Daoy (cell line): ENCODE measurements at places on chromosomes 1 and 21. TPM values are rescaled to one million over a fixed set of nuclear protein-coding genes. Genes with fewer than 3 reads are reported as not detected.

GRCh38 chr1:227169343-227169742 lies 148.9 kb downstream of the CDC42BPA start:
- DNase-seq, result no peak

- DNase-seq, result peak; percentile 94
These were observed at the start of gene NBPF3 for GRCh38 chr1:21439721-21440629. NBPF3 (plus strand) TSS chr1:21440137; CDS start chr1:21445087, 4,950 bp downstream.

- peak; percentile 41 for DNase-seq
These were observed 41.0 kb upstream of the RASAL2 start for GRCh38 chr1:178052650-178053461.

- DNase-seq, result no peak
These were observed 42.0 kb upstream of the PALMD start for GRCh38 chr1:99603699-99604560.

GRCh38 chr1:168083456-168084325 lies 53.0 kb downstream of the GPR161 start:
- no peak for DNase-seq

- DNase-seq, result no peak
These were observed 1.3 kb downstream of the ADARB1 start for GRCh38 chr21:45075596-45076244.

DNA sequence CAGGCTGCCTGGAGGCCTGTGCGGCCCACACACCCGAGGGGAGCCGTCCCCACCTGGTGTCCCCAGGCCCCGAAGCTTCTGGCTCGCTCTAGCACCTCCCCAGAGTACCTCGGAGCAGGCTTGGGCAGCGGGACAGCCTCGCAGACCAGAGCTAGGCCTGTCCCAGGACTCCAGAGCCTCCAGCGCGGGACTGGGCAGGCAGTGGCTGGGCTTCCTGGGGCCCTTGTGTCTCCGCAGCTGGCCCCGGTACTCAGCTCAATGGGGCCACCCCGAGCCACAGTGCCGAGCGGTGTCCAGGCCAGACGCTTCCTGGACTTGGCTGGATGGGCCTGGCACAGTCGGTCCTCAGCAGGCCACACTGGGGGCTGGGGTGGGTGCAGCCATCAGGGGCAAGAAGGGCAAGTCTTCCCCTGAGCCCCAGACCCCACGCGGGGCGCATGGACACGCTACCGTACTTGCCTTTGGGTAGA lies 4.9 kb downstream of the SCNN1D start:
- DNase-seq, result no peak

GRCh38 chr1:59833022-59833421 lies 18.3 kb downstream of the HOOK1 start:
- DNase-seq, result no peak

GRCh38 chr1:236027104-236027503 lies 37.8 kb downstream of the NID1 start:
- no peak for DNase-seq

GRCh38 chr1:212158912-212159796 lies 123.6 kb downstream of the DTL start:
- no peak for DNase-seq

DNA sequence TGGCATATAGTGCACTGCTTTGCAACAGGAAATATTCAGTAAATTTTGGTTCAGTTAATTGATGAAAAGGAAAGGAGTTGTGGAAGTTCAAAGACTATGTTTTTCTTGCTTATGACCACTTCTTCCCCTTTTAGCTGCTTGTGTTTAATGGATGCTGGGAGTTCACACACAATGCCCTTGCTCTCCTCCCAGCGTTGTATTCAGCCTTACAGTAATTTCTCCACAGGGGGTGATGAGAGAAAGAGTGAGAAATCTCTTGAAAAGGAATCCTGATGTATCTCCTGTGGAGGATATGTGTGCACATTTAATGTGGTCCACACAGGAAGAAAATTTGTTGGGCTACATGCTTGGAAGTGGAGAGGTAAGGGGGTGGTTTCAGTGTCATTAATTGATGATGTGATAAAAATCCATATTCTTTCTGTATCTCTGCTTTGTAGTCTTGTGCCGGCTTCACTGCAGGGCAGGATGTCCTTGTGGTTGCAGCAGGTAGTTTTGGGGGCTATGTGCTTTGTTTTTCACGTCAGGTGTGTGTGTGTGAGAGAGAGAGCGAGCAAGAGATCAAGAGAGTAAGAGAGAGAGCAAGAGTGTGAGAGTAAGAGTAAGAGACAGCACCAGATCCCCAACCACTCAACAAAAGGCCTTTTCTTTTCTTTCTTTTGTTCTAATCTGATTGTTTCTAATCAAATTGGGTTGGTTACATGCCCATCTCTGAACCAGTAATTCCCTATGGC lies 204.4 kb downstream of the RWDD3 start:
- DNase-seq, result no peak

- DNase-seq, result no peak
These were observed 63.3 kb upstream of the CR1L start for GRCh38 chr1:207581496-207582153.

DNA sequence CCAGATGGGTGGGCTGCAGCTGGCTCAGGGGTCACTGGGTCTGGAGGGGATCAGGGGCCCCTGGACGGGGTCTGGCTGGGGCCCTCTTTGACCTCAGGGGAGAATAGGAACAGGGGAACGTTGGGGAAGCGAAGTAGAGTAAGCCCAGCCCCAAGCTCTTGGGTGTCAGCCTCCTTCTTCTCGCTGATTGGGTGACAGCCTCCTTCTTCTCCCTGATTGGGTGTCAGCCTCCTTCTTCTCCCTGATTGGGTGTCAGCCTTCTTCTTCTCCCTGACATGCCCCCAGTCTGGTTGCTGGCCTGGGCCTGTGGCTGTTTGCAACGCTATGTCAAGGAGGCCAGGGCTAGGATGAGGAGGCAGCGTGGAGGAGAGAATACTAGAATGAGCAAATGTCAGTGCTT lies 76.7 kb upstream of the CASZ1 start:
- DNase-seq, result no peak

GRCh38 chr1:152486400-152487006 lies 24.1 kb upstream of the LCE5A start:
- DNase-seq, result peak; percentile 21

- no peak for DNase-seq
These were observed 15.2 kb downstream of the F3 start for GRCh38 chr1:94526152-94526980.

DNA sequence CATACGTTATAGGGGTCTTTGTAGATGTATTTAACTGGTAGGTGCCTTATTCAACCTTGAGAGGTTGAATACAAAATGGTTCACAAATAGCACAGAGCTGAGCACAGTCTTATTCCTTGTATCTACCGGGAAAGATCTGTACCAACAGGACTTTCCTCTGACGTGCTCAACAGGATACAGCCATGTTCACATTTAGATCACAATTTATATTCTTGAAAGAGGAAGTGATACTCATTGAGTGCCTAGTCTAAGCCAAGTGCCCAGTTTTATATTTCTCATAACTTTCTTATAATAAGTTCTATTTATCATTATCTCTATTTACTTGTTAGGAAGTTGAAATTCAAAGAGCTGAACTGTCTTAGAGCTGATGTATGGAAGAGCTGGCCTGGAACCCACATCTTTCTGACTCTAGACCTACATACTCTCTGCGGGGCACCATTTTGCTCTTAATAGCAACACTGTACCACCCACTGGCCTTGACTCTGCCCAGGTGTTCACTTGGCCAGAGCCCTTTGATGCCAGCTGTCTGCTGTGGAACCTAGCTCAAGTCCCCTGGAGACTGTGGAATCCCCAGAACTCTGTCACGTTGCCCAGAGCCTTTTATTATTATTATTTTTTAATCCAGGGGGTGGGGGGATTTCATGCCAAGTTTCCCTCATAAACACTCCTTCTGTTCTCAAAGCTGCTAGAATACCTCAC lies 156.2 kb downstream of the TPR start:
- no peak for DNase-seq

DNA sequence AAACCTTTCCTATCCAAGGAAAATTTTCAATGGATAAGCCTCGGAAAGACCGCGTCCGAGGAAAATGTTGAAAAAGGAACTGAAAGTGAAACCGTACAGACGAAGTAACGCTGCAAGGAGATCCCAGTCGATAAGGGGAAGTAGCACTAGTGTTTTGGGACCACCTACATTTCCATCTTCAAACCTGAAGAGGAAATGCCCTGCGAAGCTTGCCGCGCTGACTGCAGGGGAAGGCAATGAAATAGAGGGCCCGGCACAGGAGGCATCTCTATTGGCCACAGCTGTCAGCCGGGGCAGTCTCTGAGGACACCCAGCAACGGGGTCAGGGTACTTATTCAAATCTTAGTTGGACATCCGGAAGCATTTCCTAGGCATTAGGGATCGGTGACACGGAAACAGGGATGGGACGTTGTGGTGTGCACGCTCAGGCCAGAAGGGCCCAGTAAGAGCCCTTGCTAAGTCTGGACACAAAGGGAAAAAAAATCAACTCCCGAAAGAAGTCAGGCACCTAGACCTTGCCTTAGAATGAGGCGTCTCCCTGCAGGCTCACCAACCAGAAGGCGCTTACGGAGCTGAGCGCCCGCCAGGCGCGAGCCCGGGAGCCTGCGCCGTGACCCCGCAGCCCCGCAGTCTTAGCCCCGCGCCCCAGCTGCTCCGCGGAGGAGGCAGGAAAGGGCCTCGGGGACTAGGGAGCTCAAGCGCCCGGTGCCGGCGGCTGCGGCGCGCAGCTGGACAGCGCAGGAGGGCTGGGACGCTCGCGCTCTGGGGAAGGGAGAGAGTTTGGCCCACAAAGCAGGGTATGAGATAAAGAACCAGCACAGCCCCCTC lies 655 bp downstream of the USF1 start:
- DNase-seq, result peak; percentile 72

GRCh38 chr1:217036757-217037156 lies 313.5 kb upstream of the ESRRG start:
- no peak for DNase-seq

GRCh38 chr1:42136466-42136865 lies 16.7 kb upstream of the GUCA2B start:
- no peak for DNase-seq

DNA sequence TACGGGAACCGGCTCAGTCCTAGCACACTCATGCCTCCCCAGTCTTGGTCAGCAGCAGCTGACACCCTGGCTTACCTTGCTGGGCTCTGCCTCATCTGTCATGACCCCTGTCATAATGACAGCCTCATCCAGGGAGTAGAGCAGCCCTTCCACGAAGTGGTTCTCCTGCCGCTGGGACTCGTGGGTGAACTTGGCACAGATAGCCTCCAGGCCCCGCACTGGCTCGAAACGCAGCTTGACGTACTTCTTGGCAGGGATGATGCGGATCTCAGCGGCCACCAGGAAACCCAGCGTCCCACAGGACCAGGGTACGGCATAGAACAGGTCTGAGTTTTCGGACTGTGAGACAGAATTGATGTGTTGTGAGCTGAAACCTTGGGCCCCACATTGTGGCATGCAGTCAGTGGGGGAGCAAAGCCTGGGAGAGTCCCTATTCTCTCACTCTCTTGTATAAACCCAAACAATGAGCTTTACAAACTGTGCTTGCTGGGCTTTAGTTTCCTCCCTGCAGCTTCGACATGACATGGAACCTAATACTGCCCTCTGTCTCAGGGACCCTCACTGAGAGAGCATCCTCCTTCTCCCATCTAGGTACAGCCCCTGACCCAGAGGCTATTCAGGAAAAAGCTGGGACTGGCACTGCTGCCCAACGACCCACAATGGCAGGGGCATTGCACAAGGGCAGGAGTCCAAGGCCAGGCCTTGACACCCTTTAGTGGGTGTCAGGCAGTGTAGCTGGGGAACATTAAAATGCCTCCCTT lies 15.5 kb downstream of the DHCR24 start:
- no peak for DNase-seq

DNA sequence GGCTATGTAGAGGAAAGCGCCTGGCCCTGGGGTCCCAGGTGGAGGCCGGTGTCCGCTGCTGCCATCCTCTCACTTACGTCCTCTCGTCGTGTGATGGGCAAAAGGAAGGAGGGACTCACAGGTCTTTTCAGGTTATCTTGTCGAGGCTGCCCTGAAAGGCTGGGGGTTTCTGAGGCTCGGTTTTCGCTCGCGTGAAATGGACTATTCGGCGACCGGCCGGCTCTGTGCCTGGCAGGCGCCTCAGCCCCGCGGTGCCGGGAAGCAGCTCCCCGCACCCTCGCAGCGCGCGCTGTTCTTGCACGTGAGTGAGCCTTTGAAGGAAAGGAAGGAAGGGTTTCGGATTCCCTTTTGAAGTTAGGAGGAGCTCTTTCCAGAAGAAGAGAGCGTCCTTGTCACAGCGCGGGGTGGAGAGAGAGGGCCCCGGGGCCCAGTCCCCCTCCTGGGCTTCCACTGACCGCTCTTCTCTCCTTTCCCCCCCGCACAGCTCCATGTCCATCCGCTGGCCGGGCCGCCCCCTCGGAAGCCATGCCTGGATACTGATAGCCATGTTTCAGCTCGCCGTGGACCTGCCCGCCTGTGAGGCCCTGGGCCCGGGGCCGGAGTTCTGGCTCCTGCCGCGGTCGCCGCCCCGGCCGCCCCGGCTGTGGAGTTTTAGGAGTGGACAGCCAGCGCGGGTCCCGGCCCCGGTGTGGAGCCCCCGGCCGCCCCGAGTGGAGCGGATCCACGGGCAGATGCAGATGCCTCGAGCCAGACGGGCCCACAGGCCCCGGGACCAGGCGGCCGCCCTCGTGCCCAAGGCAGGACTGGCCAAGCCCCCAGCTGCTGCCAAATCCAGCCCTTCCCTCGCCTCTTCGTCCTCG lies 57.2 kb downstream of the AJAP1 start:
- no peak for DNase-seq

- DNase-seq, result peak; percentile 13
These were observed 71.5 kb downstream of the RPS6KC1 start for GRCh38 chr1:213122514-213122929.

DNA sequence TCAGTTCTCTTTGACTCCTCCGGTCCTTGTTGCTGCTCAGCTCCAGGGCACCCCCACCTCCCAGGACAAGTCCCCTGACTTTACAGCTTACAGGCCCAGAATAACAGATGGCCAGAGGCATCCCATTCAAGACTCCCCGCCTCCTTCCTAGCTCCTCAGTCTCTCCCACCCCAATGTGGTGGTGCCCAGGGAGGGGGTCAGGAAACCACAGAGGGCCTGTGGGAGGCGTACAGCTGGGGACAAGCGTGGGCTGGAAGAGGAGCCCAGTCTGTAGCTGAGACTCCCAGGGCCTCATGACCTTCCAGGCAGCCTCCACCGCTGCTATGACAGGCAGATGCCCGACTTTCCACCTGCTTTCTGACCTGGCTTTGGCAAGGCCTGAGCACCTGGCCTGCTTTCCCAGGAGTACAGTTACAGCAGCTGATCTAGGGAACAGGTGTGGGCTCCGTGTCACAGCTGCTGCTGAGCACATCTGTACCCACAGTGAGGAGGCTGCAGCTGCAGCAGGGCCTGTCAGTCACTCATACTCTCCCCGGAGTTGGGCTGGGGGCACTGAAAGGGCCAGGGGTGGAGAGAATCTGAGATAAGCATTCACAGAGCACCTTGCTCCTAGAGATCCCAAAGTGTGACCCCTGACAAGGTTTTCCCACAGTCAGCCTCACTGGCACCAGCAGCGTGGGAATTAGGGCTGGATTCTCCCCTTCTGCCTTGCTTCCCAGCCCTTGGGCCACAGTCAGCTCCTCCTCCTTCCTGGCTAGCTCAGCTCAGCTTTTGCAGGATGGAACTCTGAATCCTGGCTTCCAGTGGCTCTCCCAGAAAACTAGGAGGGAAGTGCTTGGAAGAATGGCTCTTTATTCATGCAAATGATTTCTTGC lies 7.1 kb upstream of the NAV1 start:
- peak; percentile 43 for DNase-seq

GRCh38 chr1:44246806-44247205 lies 33.5 kb downstream of the DMAP1 start:
- no peak for DNase-seq

The PCBP3 gene
- 2.1 and 8.1 TPM in 2 replicates for total RNA-seq

The KCNA3 gene
- total RNA-seq, result 0.12 and 0.29 TPM in 2 replicates

The MIXL1 gene
- total RNA-seq, result 0.17 TPM in 1 of 2 replicates, not detected in the other

The MR1 gene
- 5.2 and 7.1 TPM in 2 replicates for total RNA-seq

The LCE2B gene
- total RNA-seq, result not detected in 2 replicates

The CLEC20A gene
- not detected in 2 replicates for total RNA-seq

The VTCN1 gene
- not detected in 2 replicates for total RNA-seq

The RBM11 gene
- total RNA-seq, result 4.1 and 4.4 TPM in 2 replicates

The LRRN2 gene
- 0.36 and 0.69 TPM in 2 replicates for total RNA-seq

The HRNR gene
- not detected in 2 replicates for total RNA-seq
